ENCODE measurements at places on chromosomes 13 and 19.

GRCh38 chr13:44955406-44955805 lies 33.9 kb downstream of the NUFIP1 start:
- DNase-seq = no peak

GRCh38 chr13:45548281-45548680 lies 67.3 kb downstream of the ERICH6B start:
- no peak for DNase-seq

DNA sequence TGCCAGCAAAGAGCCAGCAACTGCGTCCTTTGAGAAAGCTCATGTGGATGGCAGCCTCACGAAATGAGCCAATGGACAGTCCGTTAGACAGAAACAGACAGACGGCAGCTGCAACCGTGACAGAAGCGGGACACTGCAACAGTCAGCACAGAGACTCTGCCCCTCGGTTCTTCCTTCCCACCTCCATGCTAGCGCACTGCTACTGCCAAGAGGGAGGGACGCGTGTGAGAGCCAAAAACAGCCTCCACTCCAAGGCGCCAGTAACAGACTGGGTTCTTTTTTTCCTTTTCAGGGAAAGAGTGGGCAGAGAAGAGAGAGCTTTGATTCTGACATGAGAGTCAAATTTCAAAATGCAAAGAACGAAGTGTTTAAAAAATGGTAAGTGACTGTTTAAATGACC lies 77.5 kb downstream of the SERP2 start:
- no peak for DNase-seq

GRCh38 chr19:33302175-33302973 lies at the start of gene CEBPA:
TSS of gene CEBPA (minus strand) at chr19:33302534. CDS start at chr19:33302414, 120 bp downstream.
- peak; percentile 80 for DNase-seq

DNA sequence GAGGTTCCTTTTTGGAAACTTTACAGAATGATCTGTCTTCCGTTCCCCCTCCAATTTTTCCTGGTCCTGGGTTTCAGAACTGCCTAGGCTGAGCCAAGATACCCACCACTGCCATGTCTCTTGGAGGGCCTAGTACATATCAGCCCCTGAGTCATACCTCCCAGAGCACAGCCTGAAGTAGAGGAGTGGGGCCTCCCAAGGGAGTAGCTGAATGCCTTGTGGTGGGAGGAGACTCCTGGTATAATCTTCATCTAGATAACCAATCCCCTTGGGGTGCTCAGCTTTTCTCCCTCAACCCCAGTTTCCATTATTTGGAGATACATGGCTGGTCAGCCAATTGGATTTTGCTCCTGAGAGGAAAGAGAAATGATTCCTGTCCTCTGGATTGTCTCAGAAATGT lies 30.3 kb downstream of the ZNF763 start:
- DNase-seq = no peak

DNA sequence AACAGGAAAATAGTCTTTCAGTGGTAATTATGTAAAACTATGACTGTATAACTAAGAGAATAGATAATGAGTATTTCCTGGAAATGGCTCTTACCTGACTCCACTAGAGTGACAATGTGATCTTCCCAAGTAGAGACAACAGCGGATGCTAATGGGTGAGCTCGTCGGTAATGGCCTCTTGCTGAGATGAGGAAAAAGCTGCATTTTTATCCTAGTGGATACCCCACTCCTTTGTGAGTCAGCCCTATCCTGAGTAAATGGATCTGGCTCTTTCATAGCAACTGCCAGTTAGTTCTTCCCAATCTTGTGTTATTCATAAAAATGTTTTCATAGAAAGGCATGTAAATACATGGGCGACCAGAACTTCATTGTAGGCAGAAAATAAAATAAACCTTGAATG lies 299.5 kb downstream of the NALCN start:
- DNase-seq = no peak

DNA sequence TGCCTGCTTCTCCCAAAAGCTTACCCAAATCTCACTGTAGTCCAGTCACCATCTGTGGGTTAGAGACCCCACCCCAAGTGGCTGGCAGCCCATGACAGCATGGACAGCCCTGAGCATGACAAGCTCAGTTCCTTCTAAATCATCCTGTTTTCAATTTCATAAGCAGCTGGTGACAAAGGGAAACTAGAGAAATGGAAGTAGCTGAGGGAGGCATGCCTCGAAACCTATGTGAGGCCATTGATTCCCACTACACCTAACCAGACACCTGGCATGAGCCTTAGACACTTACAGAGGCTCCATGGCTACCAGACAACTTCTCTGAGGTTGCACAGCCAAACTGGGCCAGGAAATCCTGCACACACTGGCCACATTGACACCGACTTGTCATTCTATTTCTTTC lies 56.2 kb downstream of the ABCC4 start:
- no peak for DNase-seq

GRCh38 chr13:90405301-90405700 lies 942.2 kb upstream of the MIR17HG start:
- no peak for DNase-seq

GRCh38 chr19:48308631-48309586 lies 16.4 kb upstream of the EMP3 start:
- peak; percentile 51 for DNase-seq

DNA sequence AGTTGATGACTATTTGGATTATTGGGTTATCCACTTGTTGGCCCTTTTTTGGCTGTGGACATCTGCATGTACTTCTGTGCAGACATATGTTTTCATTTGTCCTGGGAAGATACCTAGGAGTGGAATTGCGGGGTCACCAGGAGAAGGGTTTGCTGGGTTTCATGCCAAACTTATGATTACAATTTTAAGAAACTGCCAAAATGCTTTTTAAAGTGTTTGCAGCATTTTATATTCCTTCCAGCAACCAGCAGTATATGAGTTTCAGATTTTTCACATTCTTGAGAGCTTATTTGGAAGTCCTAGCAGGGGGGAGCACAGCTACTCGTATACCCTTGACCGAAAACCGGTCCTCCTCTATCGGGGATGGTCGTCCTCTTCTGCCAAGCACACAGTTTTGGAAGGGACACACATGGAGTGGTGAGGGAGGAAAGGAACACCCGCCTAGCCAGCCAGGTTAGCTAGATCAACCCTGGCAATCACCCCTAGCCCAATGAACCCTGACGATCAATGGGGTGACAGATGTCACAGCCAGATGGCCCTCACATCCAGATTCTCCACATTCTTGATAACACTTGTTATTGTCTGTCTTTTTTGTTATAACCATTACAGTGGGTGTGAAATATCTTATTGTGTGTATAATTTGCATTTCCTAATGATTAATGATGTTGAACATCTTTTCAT lies 26.7 kb upstream of the RNF113B start:
- DNase-seq = no peak

- no peak for DNase-seq
Observed at GRCh38 chr13:83286737-83287136, 595.5 kb downstream of the SLITRK1 start.

DNA sequence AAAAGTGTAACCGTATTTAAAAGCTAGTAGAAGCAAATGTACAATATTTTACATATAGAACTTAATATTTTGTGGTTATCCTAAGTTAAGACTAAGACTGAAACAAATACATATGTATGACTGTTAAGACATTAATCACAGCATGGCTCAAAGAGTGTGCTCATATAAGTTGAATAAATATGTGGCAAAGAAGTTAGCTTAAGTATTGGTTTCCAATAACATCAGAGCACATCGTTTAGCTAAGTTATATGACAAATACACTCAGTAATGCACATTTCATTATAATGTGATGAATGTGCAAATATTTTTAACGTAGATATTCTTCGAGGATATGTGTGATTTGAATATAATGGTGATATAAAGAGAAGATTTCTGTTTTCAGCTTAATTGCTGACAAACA lies 253.8 kb downstream of the SLITRK5 start:
- DNase-seq = no peak

Measured in WTC11 (cell line).